Uterus (tissue), 4 donors: ENCODE measurements at places on chromosomes 7 and 10.

GRCh38 chr7:12647364-12648219, 39.8 kb upstream of the ARL4A start:
- DNase-seq: no peak

GRCh38 chr10:48251152-48251524, 23.4 kb downstream of the FRMPD2 start:
- DNase-seq: no peak

DNA sequence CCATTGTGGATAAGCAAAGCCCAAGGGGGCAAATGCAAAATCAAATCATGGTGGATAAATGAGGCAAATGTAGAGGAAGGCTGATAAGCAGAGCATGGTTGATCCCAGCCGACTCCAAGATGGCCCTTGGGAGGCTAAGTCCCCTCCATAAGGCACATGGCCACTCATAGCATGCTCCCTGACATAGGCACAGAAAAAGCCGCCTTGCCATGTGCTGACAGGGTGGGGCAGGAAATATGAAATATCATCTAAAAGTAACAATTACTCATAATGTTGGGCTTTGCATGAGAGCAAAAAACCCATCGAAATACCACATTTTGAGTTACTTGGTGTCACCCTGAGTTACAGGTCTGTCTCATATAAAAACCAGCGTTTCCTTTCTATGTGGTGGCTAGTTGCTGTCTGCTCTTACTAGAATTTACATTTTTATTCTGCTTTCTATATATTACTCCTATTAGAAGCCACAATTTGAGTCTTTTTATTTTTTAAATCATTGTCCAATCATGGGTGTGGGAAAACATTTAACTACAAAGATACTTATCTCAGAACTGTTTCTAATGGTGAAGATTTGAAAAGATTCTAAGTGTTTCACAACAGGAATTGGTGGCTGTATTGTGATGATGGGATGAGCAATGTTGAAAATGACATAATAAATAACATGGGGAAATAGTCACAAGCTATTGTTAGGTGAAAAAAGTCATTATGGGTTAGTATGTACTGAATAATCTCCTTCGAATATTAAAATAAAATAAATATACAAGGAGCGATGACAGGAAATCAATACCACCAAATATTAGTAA, 102.7 kb downstream of the CUBN start:
- DNase-seq: no peak

GRCh38 chr7:130803127-130803526, 69.1 kb upstream of the KLF14 start:
- no peak for DNase-seq

DNA sequence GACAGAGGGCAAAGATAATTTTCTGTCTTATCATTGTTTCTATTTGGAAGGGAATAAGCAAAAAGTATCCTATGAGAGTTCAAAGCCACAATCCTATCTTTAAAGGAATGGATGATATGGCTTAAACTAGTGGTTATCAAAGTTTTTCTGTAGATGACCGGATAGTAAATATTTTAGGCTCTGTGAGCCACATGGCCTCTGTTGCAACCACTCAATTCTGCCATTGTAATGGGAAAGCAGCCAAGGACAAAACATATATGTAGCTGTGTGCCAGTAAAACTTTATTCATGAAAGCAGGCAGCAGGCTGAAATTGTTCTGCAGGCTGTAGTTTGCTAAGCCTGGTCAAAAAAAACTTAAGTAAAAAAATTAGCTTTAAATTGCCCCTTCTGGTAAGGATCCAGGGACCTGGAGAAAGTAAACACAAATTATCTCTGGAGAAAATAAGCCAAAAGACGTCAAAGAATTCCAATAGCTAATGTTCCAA, 73.3 kb downstream of the THSD7A start:
- no peak for DNase-seq

GRCh38 chr7:39709029-39709428, 85.7 kb downstream of the RALA start:
- DNase-seq: no peak

DNA sequence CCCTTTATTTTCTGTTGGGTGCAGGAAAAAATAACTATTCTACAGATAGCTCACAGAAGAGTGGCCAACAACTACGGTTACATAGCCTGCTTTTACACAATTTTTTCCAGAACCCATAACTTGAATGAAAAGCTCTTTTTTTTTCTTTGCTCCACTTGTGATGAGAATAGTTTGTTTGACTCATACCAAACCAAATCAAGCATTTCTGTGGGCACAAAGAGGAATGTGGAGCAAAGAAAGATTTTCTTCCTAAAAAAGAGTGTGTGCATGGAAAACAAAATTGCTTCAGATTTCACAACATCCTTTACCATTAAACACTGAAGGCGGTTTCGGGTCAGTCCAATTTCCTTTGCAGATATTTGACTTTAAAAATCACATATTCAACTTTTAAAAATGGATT, 54.8 kb upstream of the RAB11FIP2 start:
- no peak for DNase-seq

- no peak for DNase-seq
These were observed 294.7 kb upstream of the AOAH start for GRCh38 chr7:37018954-37019353.

GRCh38 chr10:129459762-129460539, 7.1 kb upstream of the MGMT start:
- no peak for DNase-seq

- DNase-seq: no peak
These were observed 289.1 kb downstream of the CCDC3 start for GRCh38 chr10:12712293-12712983.

GRCh38 chr10:22379059-22379458, 33.8 kb downstream of the SPAG6 start:
- no peak for DNase-seq

DNA sequence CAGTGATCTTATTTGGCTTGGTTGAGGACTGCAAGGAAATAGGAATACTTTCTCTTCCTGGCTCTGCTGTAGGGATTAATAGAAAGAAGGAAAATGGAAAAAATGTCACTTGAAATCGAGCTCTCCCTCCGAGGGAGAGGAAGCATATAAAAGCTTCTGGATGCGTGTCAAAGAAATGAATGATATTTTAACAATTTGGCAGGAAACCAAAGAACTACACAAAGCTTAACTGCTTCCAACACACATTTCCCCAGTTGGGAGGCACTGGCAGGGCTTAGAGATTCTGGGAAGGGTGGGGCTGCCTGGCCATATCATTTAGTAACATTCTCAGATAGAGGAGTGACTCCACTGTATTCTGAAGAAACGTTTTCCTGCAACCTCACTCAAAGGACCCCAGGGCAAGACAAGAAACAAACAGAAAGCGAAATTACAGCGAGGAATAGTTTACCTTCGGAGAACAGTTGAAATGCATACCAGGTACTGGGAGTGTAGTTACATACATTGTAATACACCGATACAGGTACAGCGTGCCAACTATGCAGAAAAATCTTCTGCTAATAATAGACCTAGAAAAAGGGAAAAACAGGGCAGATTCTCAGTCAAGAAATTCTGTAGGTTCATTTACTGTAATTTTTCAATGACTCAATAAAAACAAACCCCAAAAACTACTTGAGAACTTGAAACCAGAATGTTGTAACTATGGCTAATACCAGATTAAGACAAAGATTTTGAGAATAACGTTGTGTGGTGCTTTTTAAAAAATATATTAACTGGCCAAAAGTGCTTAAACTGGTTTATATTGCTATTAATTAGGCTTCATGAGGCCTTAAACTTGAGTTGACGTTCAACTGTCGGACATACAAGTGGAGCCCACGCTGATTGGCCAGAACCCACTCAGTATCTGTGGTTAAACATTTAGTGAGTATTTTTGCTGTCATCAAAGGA, 75.7 kb upstream of the ASAH2 start:
- DNase-seq: no peak

DNA sequence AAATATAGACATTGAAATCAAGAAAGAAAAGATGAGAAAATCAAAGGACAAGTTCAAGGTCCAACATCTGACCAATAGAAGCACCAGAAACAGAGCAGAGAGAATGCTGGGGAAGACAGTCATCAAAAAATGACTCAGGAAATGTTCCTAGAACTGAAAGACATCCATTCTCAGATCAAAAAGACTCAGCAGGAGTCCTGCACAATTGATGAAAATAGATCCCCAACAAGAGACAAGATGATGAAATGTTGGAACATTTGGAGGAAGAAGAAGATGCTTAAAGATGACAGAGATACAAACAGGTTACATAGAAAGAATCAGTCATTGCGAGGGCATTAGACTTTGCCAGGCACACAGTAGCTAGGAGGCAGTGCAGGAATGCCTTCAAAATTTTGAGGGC, 30.0 kb upstream of the EIF5AL1 start:
- no peak for DNase-seq

DNA sequence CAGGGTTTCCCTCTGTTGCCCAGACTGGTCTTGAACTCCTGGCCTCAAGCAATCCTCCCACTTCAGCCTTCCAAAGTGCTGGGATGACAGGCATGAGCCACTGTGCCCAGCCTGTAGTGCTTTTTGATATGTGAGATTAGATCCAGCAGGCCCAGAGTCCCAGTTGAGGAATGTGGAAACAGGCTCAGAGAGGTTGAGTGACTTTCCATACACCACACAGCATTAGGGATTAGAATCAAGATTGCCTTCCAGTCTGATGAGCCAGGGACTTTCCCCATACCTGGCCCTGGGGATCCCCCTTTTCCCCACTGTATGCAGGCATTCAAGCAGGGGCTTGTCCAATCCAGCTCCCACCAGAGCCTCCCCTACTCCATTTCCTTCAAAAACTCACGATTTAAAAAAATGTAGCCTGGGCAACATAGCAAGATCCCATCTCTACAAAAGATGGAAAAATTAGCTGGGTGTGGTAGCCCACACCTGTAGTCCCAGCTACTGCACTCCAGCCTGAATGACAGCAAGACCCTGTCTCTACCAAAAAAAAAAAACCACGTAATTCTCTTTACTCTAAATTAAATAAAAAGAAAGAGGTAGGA, 75.0 kb upstream of the GTF2I start:
- no peak for DNase-seq

GRCh38 chr7:33191340-33191739, 62.0 kb downstream of the BBS9 start:
- no peak for DNase-seq

DNA sequence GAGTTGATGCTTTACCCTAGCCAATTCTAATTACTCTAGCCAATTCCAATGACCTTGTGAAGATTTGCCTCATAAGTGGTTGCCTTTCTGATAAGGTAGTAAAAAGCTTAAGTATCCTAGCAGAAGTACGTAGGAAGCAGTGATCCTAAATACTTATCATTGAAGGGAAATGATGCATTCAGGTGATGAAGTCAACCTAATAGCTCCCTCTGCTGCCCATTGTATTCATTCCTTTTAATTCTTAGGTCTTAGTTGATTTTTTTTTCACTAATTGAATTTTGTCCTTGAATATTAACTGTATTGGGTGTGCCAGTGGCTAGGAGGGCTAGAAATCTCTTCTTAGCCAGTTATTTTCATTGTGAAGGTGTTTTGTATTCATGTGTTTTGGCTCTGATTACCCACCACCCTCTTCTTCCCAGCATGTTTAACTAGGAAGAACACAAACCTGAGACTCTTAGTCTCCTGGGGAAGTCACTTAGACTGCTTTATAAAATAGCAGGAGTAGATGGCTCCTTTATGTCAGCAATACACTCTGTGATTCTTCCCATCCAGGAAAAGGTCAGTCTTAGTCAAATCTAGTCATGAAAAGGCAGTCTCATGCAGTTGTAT, 46.3 kb downstream of the PLEKHA8 start:
- no peak for DNase-seq

GRCh38 chr7:99137411-99138180, 6.3 kb downstream of the SMURF1 start:
- DNase-seq: no peak

- peak; percentile 10 for DNase-seq
These were observed 5.8 kb downstream of the DBNL start for GRCh38 chr7:44050121-44050914.
